ENCODE measurements at places on chromosomes 6 and 20.

GRCh38 chr6:138522611-138523010, 23.3 kb upstream of the NHSL1 start:
- DNase-seq: no peak

- no peak for DNase-seq
Measured at GRCh38 chr20:53032478-53032932, 60.3 kb downstream of the TSHZ2 start.

- DNase-seq: no peak
Measured at GRCh38 chr6:2793534-2794151, 28.4 kb downstream of the WRNIP1 start.

DNA sequence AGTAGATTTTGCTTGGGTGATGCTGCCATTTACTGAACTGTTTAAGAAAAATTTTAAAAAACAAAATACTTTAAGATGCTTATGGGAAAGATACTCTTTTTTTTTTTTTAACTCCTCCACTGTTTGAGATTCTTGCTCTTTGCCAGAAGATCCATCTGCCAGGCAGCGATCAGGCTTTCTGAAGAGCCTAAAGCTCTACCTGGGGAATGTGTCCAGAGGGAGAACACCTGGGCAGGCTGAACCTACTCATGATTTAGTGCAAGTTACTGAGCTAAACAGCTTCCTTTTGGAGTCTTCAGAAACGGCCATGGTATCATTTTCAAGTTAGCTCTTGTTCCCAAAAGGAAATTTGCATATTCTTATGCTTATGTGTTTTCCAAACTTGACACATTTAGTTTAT, 23.5 kb upstream of the MLIP start:
- no peak for DNase-seq

- DNase-seq: no peak
Measured at GRCh38 chr20:5871459-5872410, 78.6 kb downstream of the TRMT6 start.

DNA sequence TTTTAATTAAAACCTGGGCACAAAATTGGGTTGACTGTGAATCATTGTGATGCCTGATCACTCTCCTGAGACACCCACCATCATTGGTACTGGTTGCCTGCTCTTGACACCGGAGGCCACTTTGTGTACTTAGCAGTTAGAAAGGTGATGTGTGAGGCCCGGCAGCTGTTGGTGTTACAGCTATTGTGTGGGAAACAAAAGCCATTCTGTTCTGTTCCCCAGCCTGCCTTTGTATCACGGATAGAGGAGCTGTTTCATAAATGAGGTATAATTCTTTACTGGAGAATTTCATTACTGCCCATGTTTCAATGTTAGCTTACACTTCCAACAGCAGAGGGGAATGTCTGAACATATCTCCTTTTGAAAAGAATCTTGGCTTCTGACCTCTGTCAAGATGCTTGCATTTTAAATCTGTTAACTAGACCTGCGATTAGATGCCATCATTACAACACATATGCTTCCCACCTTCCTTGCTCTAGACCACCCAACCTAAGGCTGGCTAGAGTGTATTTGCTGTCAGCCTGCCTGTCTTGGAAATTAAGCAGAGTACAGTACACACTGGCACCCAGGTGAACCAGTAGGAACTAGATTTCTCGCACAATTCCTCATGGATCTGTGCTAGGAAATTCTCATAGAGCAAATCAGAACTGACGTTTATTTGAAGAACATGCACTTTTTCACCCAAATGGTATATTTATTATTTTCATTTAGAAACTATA, 142.4 kb upstream of the INSM1 start:
- no peak for DNase-seq

DNA sequence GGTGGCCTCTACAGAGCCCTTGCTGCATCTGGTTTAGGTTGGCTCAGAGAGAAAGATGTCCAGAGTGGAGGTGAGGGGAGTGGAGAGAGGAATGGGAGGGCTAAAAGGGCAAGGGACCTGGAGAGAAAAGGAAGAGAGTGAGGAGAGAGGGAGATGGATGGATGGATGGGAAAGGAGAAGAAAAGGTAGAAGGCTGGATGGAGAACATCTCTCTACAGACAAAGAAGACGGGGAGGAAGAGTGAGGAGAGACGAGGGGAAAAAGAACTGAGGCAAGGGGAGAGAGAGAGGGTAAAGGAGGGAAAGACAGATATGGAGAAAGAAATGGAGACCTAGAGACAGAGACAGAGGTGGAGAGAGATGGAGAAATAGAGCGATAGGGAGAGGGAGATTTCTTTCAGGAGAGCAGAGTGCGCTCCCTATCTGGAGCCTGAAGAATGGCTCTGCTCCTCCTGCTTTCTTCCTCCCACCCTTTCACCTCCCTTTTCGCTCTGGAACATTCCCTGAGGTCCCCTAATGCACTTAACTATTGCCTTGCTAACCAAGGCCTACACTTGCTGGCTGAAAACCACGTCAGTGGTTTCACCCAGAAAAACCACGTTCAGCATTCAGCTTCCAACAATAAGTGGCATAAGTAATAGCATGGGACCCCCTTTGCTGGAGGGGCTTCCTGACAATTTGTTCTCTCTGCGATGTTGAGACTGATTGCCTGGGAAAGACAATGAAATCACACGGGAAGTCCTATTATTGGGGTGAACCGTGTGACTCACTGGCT, 286.3 kb downstream of the CDH26 start:
- DNase-seq: no peak

DNA sequence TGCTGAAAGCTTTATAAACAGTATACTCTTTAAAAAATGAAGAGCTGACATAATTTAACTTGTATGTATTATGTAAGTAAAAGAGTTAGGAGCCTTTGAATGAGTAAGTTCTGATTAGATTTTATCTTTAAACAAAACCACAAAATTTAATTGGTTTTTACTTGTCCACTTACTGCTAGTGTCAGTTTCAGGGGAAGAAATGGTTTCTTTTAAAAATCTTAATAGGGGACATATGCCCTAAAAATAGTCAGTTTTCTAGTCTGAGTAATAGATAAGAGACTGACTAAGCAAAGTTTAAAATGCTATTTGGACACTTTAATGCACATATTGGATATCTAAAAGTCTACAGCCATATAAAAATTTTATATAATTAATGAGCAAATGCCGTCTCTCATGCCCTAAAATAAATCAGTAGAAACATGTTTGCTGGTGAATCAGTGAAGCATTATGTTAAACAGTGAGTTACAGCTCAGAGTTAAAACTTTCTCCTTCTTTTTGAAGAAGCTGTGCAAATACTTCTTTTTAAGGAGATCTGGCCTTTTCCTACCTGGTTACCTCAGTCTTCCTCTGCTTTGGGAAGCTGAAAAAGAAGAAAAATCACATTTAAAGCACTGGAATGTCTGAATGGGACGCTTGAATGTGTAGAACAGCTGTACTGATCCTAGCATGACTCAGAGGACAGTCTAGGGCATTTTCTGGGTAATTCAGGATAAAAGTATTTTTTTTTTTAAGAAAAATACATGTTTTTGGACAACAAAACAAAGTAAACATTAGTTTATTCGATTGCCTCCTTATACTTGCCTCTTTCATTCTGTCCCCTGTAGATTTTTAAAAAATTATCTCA, 55.3 kb downstream of the CDH26 start:
- no peak for DNase-seq

DNA sequence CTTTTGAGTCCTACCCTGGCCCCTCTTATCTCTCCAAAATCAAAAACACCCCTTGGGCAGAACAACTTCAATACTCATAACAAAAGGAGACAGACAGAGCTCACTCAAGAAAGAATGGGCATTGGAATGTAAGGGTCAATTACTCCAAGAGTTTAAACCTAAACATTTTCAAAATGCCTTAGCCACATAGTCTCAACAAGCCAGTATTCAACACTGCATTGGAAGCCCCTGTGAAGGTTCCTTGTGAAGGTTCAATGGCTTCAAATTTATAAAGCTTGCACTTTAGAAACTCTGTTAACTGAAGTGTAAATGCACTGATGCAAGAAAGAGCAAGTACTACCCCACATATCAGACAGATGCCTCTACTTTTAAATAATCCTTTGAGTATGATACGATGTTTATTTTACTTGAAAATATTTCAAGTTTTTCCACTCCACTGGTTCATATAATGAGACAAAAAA, 139.1 kb upstream of the LAMP5 start:
- DNase-seq: no peak

DNA sequence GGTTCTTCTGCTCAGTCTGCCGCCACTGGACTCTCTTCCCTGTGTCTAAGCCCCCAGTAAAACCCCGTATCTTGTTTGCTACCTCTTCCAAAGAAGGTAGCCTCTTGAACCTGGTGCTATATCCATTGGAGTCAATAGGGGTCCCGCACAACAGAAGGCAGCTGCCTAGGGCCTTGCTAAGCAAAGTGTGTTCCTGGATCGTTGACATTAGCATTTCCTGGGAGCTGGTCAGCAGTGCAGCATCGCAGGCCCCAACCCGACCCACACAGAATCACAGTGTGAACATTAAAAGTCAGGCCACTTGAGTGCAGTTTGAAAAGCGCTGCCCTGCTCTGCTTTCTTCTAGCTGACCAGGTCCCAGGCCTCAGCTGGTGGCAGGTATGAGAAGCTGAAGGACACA, 2.9 kb downstream of the ADA start:
- DNase-seq: no peak

DNA sequence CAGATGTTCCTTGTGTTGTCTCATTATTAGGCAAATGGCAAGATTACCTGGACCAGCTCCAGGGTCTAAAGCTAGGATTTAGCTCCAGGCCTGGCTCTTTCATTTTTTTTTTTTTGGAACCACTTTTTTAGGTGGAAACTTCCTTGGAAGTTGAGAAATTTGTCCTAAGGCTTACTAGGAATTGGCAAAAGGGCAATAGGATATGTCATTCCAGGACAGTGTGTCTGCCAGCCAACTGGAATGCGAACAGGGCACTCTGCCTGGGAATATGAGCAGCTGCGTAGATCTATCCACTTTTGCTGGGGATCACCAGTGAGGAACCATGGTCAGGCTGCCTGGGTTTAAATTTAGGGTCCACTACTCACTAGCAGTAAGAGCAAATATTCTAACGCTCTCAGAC, 304.0 kb downstream of the TSHZ2 start:
- no peak for DNase-seq

DNA sequence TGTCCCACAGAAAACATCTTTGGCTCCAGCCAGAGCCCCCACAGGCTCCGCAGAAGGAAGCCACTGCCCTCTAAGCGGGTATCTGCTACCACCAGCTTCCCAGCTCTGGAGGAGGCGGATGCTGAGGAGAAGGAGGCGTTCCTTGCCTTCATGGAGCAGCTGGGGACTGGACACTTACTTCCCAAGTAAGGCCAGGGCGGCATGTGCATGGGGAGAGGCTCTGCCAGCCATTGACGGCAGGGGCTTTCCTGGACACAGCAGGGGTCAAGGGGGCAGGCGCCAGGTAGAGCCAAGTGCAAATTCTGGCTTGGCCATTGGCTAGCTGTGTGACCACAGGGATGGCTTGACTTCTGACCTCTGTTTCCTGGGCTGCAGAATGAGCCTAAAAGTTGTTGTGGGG, 17.8 kb downstream of the RAB44 start:
- DNase-seq: no peak

DNA sequence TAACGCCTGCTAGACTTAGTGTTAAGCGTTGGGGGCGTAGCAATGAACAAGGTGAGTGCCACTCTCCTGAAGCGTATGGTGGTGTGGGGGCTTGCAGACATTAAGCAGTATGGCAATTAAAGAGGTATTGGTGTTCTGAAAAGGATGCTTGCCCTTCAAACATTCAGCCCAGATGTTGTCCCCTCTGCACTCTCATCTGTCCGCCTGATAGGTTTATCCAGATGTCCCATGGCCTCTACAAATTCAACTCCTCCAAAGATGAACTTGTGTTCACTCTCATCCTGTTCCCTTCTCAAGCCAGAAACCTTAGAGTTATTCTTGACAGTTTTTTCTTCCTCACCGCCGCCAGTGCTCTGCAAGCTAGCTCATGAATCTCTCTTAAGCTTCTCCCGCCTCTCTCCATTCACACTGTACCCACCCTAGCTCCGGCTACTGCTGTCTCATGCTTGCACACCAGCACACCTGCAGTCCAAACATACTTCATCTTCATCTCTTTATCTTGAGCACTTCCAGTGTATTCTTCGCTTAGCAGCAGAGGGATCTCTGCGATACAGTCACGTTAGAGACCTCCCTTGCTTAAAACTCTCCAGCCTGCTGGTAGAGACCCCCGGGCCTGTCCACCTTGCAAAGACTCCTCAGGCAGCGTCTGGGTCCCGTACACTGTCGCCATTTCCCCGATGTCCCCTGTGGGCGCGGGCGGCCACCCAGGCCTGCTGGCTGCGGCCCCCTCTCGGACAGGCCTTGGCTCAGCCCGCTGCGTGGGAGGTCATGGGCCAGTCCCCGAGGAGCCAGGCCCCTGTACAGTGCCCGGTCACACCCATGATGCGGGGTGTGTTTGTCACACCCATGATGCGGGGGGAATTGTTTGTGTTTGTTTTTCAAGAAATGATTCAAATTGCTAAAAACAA, 962 bp downstream of the DDX27 start:
- DNase-seq: no peak

GRCh38 chr20:53937929-53938367, 132.4 kb downstream of the BCAS1 start:
- no peak for DNase-seq

DNA sequence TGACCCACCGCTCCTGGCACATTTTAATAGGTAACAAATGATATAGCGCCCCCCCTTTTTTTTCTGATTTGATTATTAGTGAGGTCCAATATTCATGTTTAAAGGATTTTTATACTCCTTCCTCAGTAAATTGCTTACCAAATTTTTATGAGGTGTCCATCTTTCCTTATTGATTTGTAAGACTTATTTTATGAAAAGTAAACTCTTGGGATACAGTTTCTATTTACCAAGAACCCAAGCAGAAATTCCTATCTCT, 25.1 kb downstream of the TRIM27 start:
- no peak for DNase-seq

GRCh38 chr20:34544109-34544796, 14.3 kb upstream of the MAP1LC3A start:
- no peak for DNase-seq

- no peak for DNase-seq
Measured at GRCh38 chr20:8246716-8247115, 114.7 kb downstream of the PLCB1 start.

DNA sequence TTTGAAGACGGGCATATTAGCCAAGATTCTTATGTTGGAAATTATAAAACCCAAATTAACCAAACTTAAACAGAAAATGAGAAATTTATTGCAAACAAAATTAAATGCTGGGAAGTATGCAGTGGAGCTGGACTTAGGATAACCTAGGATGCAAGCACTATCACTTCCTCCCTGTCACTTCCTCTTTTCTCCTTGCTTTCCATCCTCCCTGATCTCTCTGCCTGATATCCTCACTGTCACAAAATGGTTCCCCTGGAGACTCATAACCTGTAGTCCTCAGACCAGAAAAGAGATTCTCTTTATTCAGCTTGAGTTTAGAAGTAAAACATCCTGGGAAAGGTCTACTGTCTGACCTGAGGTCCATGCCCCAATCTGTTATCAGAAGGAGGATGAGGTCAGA, 7.4 kb upstream of the KLHL32 start:
- DNase-seq: no peak

All from NCI-H446 treated with DMSO at 0.1 percent for 48 hours (cell line).